CD4-positive, alpha-beta T cell (primary cell): ENCODE measurements at places on chromosomes 7 and 10.
A peak's percentile ranks its signal among the peaks of the same experiment; 100 is the strongest.

- no peak for DNase-seq
These were observed 176.5 kb downstream of the SUGCT start for GRCh38 chr7:40311307-40311706.

DNA sequence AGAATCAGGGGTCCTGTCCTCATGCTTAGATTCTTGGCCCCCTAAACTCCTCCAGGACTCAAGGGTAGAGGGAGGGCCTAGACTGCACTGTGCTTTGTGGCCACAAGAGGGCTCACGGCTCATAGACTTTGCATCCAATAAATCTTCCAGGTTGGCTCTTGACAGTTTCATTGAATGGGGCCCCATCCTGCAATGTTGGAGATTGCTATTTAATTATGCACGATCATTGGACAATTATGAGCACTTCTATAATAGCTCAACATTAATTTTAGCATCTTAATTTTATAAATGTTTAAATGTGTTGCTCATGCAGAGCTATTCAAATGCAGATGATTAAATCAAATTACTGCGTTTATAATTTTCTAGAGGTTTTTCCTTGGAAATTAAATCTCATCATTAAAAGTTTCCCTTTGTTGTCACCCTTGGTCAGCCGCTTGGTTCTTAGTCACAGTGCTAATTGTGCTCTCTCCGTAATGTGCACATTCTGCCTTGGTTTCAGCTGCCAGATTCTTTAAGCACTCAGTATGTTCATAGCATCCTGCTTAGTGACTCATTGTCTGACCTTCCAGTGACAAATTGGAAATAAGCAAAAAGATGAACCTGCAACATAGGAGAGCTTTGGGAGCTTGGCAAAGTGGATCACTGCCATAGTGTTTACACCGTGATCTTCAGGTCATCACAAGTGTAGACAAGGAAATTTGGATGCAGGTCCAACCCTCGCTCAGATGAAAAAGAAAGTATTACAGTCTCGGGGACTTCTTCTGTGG lies 33.4 kb upstream of the PLPP4 start:
- no peak for DNase-seq

- no peak for DNase-seq
These were observed 422.9 kb upstream of the MKI67 start for GRCh38 chr10:128549101-128549608.

DNA sequence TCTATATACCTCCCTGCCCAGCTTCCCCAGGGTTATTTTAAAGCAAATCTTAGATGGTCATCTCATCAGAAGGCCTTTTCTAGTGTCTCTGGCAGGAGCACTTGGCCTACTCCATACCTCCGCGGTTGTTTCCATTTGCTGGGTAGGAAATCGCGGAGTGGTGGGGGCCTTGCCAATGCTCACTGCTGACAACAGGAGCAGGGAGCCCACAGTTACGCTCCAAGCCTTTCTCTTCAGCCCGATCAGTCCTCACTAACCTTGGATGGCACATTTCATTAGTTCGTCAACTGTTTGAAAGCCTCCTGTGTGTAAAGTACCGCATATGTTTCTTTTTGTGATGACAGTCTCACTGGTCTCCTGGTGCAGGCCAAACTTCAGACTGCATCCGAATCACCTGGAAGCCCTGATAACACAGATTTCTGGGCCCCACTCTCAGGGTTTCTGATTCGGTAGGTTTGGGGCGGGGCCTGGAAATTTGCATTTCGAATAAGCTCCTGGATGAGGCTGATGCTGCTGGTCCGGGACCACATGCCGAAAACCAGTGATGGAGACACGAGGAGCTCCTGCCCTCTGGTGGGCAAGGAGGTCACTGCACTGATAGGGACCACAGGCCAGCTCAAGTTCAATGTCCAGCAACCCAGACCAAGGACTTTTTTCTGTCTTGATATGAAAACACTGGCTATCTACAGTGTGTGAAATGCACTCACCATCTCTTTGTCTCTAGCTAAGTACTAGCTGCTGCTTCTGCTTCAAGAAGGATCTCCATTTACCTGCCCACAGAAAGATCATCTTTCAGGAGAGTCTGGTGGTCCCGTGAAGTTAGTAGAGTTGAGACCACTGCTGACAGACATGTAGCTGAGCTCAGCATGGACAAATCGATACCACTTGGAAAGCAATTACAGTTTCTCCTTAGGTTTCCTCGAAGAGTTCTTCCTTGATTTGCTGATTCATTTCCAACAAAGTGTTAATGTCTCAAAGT lies 14.0 kb downstream of the LRGUK start:
- peak; percentile 54 for DNase-seq
